ENCODE measurements at places on chromosomes 4 and X.

- H3K4me1 ChIP-seq, result no peaks in the 10 kb centered on the region
- H3K36me3 ChIP-seq, result no peaks in the 10 kb centered on the region
- H3K4me3 ChIP-seq, result no peak overlapping the region
- H3K27ac ChIP-seq, result no peak overlapping the region
These were observed 283.8 kb downstream of the IQCM start for GRCh38 chr4:149531861-149532260.

- no peaks in the 10 kb centered on the region for H3K36me3 ChIP-seq
- H3K4me1 ChIP-seq, result peaks cover 31% of the 10 kb centered on the region
- H3K27ac ChIP-seq, result no peak overlapping the region
- DNase-seq, result no peak
These were observed 41.1 kb downstream of the AMMECR1 start for GRCh38 chrX:110276778-110277177.

- H3K4me3 ChIP-seq, result no peak overlapping the region
- no peaks in the 10 kb centered on the region for H3K4me1 ChIP-seq
- H3K27ac ChIP-seq, result no peak overlapping the region
- peaks cover 79% of the 10 kb centered on the region for H3K27me3 ChIP-seq
- no peaks in the 10 kb centered on the region for H3K36me3 ChIP-seq
These were observed 27.7 kb downstream of the FNIP2 start for GRCh38 chr4:158796370-158797140.

DNA sequence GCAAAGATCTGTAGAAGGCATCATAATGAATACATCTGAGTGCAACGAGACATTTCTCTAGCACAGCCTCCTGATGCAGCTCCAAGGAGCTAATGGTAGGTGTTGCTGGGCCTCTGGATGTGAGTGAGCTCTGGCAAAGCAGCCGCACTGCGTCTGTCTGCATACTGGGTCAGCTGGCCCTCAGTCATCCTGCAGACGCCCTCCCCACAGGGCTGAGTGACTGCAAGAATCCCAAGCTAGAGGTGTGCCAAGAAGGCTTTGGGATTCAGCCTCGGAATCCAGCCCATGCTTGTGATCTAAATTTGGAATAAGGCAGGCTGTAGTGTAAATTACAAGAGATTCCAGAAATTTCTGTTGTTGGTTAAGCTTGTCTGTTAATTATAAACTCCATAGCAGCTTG is 18.5 kb downstream of the HERC3 start:
- no peak overlapping the region for H3K27ac ChIP-seq
- peak overlapping the region; percentile 52 for H3K4me3 ChIP-seq
- no peak for DNase-seq
- peaks cover 65% of the 10 kb centered on the region for H3K4me1 ChIP-seq

GRCh38 chrX:9433596-9433995 is 31.3 kb upstream of the TBL1X start:
- no peaks in the 10 kb centered on the region for H3K36me3 ChIP-seq
- no peak overlapping the region for H3K4me3 ChIP-seq
- no peak for DNase-seq
- H3K27me3 ChIP-seq, result no peaks in the 10 kb centered on the region

Data from naive B cell (primary cell).